ENCODE measurements at places on chromosomes 11 and 22.
A peak's percentile ranks its signal among the peaks of the same experiment; 100 is the strongest.

- H3K27ac ChIP-seq, result no peak overlapping the region
- DNase-seq, result no peak
- H3K36me3 ChIP-seq, result no peaks in the 10 kb centered on the region
Observed at GRCh38 chr11:19173964-19174638, 27.7 kb downstream of the CSRP3 start.

- DNase-seq, result no peak
- H3K4me3 ChIP-seq, result no peak overlapping the region
Observed at GRCh38 chr22:50483106-50483505, 1.8 kb downstream of the ADM2 start.

DNA sequence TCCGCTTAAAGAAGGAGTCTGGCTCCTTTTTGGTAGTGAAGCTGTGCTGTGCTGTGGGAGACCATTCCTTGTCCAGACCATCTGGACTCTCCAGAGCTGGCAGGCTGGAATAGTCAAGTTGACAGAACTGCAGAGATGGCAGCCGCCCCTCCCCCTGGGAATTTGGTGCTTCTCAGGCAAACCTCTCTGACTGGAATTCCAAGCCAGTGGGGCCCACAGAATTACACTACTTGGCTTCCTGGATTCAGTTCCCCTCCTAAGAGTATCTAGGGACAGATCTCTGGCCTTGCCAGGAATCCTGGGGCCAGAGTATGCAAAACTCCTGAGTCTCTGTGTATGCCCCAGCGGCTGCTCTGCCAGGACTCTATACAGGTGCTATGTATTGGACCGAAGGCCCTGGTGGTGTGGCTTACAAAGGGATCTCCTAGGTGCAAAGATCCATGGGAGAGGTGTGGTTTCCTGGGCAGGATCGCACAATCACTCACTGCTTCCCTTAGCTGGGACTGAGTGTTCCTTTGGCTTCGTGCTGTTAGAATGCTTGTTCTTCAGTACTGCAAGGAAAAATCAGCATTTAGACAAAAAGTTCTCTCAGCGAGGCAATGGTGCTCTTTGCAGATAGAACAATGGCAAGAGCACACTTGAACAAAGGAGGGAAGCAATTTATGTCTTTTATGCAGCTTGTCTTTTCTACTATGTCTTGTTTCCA, 86.8 kb downstream of the PRMT3 start:
- H3K27me3 ChIP-seq, result no peaks in the 10 kb centered on the region

- no peaks in the 10 kb centered on the region for H3K27me3 ChIP-seq
- no peak overlapping the region for H3K27ac ChIP-seq
- DNase-seq, result no peak
- H3K36me3 ChIP-seq, result no peaks in the 10 kb centered on the region
Observed at GRCh38 chr11:8338138-8338537, 74.5 kb upstream of the LMO1 start.

DNA sequence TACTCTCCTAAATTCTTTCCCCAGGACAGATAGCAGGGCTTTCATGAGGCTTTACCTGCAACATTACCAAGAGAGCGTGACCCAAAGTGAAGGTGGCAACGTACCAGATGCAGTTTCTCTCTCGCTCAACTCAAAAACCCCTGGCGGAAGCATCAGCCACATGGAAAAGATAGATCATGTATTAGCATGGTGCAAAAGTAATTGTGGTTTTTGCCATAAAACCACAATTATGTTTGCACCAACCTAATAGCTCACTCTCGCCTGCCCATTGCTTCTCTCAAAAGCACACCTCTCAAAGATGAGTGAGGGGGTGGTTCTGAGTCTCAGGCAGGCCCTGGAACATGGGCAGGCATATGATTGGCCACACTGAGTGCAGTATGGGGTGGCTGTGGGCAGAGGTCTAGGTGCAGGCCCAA, 7.0 kb downstream of the MS4A6A start:
- no peaks in the 10 kb centered on the region for H3K4me1 ChIP-seq
- no peak overlapping the region for H3K4me3 ChIP-seq
- no peaks in the 10 kb centered on the region for H3K27me3 ChIP-seq
- DNase-seq, result no peak
- no peak overlapping the region for H3K27ac ChIP-seq

- no peaks in the 10 kb centered on the region for H3K36me3 ChIP-seq
- no peak overlapping the region for H3K4me3 ChIP-seq
- H3K4me1 ChIP-seq, result peaks cover 10% of the 10 kb centered on the region
- peak overlapping the region; percentile 44 for H3K27ac ChIP-seq
Observed at GRCh38 chr11:6354651-6355485, 34.6 kb upstream of the CAVIN3 start.

DNA sequence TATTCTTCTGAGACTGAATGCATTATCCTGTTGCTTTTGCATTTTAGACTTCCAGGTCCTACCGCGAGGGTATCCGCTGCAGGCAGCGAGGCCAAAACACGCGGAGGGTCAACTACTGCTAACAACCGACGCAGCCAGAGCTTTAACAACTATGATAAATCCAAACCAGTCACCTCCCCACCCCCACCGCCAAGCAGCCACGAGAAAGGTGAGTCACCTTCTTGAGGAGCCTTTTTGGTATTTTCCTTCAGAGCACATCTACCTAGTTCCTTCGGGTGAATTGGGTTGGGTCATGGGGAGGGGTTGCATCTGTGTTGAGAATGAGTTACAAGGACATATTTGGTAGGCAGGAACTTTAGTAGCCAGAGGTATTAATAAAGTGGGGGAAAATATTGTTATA, 179.8 kb downstream of the NAV2 start:
- no peaks in the 10 kb centered on the region for H3K4me1 ChIP-seq
- no peaks in the 10 kb centered on the region for H3K36me3 ChIP-seq
- H3K27me3 ChIP-seq, result no peaks in the 10 kb centered on the region
- no peak for DNase-seq
- no peak overlapping the region for H3K27ac ChIP-seq

GRCh38 chr11:100557830-100558611, 129.1 kb upstream of the ARHGAP42 start:
- DNase-seq, result no peak
- H3K27me3 ChIP-seq, result no peaks in the 10 kb centered on the region
- H3K27ac ChIP-seq, result no peak overlapping the region
- H3K36me3 ChIP-seq, result no peaks in the 10 kb centered on the region

GRCh38 chr22:47277531-47277930, 515.1 kb downstream of the TBC1D22A start:
- H3K27ac ChIP-seq, result no peak overlapping the region
- no peaks in the 10 kb centered on the region for H3K36me3 ChIP-seq
- H3K4me3 ChIP-seq, result no peak overlapping the region
- DNase-seq, result no peak
- peaks cover 1% of the 10 kb centered on the region for H3K27me3 ChIP-seq
- H3K4me1 ChIP-seq, result no peaks in the 10 kb centered on the region

- H3K36me3 ChIP-seq, result no peaks in the 10 kb centered on the region
- H3K27me3 ChIP-seq, result no peaks in the 10 kb centered on the region
- no peaks in the 10 kb centered on the region for H3K4me1 ChIP-seq
- DNase-seq, result no peak
- H3K4me3 ChIP-seq, result no peak overlapping the region
- no peak overlapping the region for H3K27ac ChIP-seq
Observed at GRCh38 chr11:26623076-26623659, 51.1 kb upstream of the MUC15 start.

- H3K27me3 ChIP-seq, result no peaks in the 10 kb centered on the region
- H3K27ac ChIP-seq, result no peak overlapping the region
- peak overlapping the region; percentile 15 for H3K4me3 ChIP-seq
- no peaks in the 10 kb centered on the region for H3K4me1 ChIP-seq
Observed at GRCh38 chr11:61021661-61022212, 50.3 kb downstream of the CD6 start.

GRCh38 chr11:9660886-9661285, 3.0 kb upstream of the SWAP70 start:
- no peak overlapping the region for H3K4me3 ChIP-seq
- no peak for DNase-seq
- no peaks in the 10 kb centered on the region for H3K27me3 ChIP-seq

GRCh38 chr11:72760539-72761405, 8.6 kb upstream of the ARAP1 start:
- H3K4me3 ChIP-seq, result no peak overlapping the region
- peaks cover 16% of the 10 kb centered on the region for H3K36me3 ChIP-seq
- peaks cover 11% of the 10 kb centered on the region for H3K4me1 ChIP-seq
- no peak for DNase-seq

DNA sequence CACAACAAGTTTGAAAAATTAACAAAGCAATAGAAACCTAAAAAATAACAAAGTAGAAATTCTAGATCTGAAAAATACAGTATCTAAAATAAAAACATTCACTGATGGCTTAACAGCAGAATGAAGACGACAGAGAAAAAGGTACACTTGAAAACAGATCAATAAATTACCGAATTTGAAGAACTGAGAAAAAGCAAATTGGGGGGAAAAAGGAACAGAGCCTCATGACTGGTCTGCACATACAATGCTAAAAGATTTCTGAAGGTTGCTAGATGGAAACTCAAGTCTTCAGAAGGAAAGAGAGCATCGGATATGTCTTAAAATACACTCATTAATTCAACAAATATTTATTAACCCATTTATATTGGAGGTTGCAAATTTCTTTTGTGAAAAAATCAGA, 71.6 kb downstream of the SBF2 start:
- no peaks in the 10 kb centered on the region for H3K27me3 ChIP-seq
- no peaks in the 10 kb centered on the region for H3K4me1 ChIP-seq
- H3K36me3 ChIP-seq, result 0 out of 2 replicates have a peak, but pooled peaks cover 2% of the 10 kb centered on the region
- DNase-seq, result no peak
- H3K4me3 ChIP-seq, result no peak overlapping the region

DNA sequence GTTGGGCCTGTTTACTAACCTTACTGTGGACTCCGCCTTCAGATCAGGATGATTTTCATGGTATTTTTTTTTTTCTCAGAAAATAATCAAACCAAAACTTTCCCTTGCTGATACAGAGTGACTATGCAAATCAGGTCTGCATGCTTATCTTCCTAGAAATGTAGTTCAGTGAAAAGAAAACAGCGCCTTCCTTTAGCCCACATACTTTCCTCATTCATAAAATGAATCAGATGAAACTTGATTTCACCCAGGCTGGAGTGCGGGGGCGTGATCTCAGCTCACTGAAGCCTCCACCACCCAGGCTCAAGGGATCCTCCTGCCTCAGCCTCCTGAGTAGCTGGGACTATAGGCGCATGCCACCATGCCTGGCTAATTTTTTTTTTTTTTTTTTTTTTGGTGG, 26.0 kb downstream of the ZNRF3 start:
- no peaks in the 10 kb centered on the region for H3K27me3 ChIP-seq
- no peaks in the 10 kb centered on the region for H3K36me3 ChIP-seq
- no peak for DNase-seq
- H3K27ac ChIP-seq, result peak overlapping the region; percentile 91
- H3K4me3 ChIP-seq, result no peak overlapping the region

- peaks cover 4% of the 10 kb centered on the region for H3K36me3 ChIP-seq
- H3K27me3 ChIP-seq, result no peaks in the 10 kb centered on the region
- peak overlapping the region; percentile 69 for H3K27ac ChIP-seq
- peaks cover 31% of the 10 kb centered on the region for H3K4me1 ChIP-seq
- H3K4me3 ChIP-seq, result peak overlapping the region; percentile 68
- no peak for DNase-seq
Observed at GRCh38 chr11:65887723-65888162, 528 bp downstream of the FIBP start.

- DNase-seq, result no peak
- H3K27ac ChIP-seq, result no peak overlapping the region
- no peak overlapping the region for H3K4me3 ChIP-seq
- H3K4me1 ChIP-seq, result no peaks in the 10 kb centered on the region
Observed at GRCh38 chr22:31449506-31449905, 40.1 kb downstream of the EIF4ENIF1 start.

DNA sequence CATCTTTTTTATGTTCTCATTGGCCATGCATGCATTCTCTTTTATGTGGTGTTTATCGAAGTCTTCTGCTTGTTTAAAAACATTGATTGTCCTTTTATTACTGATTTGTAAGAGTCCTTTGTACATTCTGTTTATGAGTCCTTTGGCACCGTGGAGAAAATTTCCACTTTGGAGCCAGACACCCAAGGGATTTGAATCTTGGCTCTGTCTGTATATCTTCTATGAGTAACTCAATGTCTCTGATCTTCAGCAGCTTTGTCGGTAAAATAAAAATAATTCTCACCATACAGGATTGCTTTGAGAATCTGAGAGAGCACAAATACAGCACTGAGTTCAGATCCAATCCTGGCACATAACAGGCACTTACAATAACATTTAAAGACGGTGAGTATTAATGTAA, 12.8 kb upstream of the SORL1 start:
- no peak overlapping the region for H3K4me3 ChIP-seq
- H3K36me3 ChIP-seq, result no peaks in the 10 kb centered on the region
- H3K27me3 ChIP-seq, result no peaks in the 10 kb centered on the region
- no peaks in the 10 kb centered on the region for H3K4me1 ChIP-seq

- H3K36me3 ChIP-seq, result no peaks in the 10 kb centered on the region
- H3K4me1 ChIP-seq, result no peaks in the 10 kb centered on the region
- no peak overlapping the region for H3K4me3 ChIP-seq
- H3K27ac ChIP-seq, result no peak overlapping the region
- no peaks in the 10 kb centered on the region for H3K27me3 ChIP-seq
Observed at GRCh38 chr22:48781391-48781790, 1046.3 kb downstream of the BRD1 start.

DNA sequence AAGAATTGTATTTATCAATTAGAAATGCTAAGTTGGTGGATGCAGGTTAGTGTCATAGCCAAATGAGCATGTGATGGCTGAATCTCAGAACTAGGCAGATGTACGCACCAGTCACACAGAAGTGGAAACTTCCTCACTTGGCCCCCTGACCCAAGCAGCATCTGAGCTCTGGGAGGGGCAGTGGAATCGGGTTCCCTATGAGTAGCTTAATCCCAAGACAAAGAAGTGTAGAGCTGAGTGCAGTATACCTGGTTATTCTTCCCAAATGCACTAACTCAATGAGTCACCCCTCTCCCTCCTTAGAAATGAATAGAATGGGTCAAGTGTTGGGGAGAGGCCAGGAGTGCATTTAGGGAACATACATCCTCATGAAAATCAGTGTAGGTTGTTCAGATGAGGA, 224.6 kb downstream of the FAT3 start:
- no peaks in the 10 kb centered on the region for H3K4me1 ChIP-seq
- no peak overlapping the region for H3K4me3 ChIP-seq
- H3K36me3 ChIP-seq, result no peaks in the 10 kb centered on the region
- no peaks in the 10 kb centered on the region for H3K27me3 ChIP-seq
- DNase-seq, result no peak

GRCh38 chr22:46413725-46414379, 78.3 kb downstream of the TRMU start:
- H3K36me3 ChIP-seq, result no peaks in the 10 kb centered on the region
- no peak overlapping the region for H3K4me3 ChIP-seq
- H3K27ac ChIP-seq, result no peak overlapping the region
- H3K27me3 ChIP-seq, result no peaks in the 10 kb centered on the region
- no peak for DNase-seq

DNA sequence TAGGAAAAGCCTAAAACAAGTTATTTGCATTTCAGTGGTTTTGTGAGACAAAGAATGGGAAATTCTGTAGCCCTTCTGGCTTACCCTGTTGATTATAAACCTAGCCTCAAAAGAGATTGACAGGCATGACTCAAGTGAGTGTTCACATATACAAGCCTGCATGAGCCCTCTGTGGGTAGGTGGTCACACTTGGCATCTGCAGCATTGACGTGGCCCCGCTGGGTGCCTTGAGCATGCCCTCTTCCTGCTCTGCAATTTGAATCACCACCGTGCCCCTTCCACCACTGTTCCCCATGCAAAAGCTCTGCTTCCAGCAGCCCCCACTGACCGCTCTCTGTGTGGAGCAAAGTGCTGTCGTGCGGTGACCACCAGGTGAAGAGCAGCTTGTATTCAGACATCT, 21.0 kb upstream of the ADSL start:
- peaks cover 1% of the 10 kb centered on the region for H3K36me3 ChIP-seq
- DNase-seq, result no peak
- no peaks in the 10 kb centered on the region for H3K4me1 ChIP-seq
- H3K27ac ChIP-seq, result no peak overlapping the region

- H3K36me3 ChIP-seq, result no peaks in the 10 kb centered on the region
- H3K4me3 ChIP-seq, result no peak within 1 kb of the TSS
- no peak within 1 kb of the TSS for H3K27ac ChIP-seq
- no peaks in the 10 kb centered on the region for H3K27me3 ChIP-seq
- no peaks in the 10 kb centered on the region for H3K4me1 ChIP-seq
Observed at GRCh38 chr11:1852877-1853276, at the start of gene LSP1. Gene LSP1 (plus strand): TSS chr11:1853084. CDS start chr11:1853145, 61 bp downstream.

Data from Caco-2 (cell line).